ENCODE measurements at places on chromosomes 3 and 15.
A peak's percentile ranks its signal among the peaks of the same experiment; 100 is the strongest.

- DNase-seq = no peak
Measured at GRCh38 chr3:178189854-178190253, 346.4 kb upstream of the KCNMB2 start.

DNA sequence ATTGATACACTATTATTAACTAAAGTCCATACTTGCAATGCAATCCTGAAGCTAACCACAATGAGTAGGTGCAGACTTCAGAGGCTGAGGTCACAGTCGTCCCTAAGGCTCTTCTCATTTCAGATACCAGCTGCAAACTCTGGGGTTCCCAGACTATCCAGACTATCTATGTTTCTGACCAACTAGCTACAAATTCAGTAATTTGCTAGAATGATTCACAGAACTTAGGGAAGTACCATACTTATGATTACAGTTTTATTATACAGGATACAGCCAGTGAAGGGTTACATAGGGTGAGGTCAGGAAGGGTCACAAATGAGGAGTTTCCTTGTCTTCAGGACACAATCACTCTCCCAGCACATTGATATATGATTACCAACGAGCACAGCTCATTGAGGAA, 36.5 kb downstream of the PPM1L start:
- DNase-seq = no peak

DNA sequence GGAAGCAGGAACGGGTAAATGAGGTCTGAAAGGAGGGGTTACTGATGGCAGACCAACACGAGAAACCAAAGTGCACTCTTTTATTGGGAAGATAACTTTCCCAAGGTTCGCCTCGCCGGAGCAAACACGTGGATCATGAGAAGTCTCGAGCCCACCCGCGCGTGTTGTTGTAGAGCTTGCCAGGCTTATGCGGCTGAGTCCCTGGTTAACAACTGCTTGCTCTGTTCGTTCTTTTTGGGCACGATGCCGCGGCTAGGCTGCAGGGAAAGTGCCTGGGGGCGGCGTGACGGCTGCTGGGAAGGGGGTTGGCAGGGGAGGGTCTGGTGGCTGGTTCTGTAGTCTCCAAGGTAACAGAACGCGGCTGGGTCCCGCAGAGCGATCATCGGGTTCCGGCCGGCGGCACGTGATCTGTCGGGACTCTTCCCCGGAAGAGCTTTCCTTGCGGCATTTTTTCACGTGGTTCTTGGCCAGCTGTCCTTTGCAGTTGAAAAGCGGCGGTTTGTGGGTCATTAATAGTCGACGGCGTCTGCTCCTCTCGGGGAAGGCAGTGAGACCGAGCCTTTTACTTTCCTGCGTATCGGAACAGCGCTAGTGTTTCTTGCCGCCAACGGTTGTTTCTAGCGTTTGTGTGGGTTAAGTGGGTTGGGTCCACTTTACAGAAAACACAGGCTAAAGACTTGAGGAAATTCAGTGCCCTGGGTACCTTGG, 1.5 kb downstream of the MGA start:
- DNase-seq = peak; percentile 80

DNA sequence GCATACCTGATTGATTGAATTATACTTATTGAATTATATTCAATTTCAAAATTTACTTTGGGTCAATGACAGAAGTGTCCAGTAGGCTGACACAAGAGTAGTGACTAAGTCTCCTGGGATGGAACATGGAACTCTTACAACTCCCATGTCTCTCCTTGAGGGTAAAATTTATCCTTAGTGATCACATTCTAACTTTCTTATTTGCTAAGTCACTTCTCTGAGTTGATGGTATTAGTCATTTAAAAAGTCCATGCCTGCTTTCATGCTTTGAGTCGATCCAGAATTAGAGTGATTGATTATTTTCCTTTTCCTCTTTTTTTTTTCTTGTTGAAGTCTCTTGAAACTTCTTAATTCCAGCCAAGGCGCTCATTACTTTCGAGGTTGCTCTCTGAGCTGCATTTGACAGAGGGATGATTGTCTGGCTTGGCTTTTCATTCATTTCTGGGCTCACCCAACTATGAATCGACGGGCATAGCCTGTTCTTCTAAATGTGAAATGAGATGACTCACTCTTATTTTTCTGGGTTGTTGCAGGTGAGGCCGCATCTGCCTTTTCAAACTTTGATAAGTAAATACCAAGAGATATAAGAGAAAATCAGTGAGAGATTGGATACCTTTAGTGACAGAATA, 34.9 kb downstream of the LRRC3B start:
- DNase-seq = no peak

GRCh38 chr3:187286467-187287059, 5.0 kb downstream of the MASP1 start:
- DNase-seq = no peak

DNA sequence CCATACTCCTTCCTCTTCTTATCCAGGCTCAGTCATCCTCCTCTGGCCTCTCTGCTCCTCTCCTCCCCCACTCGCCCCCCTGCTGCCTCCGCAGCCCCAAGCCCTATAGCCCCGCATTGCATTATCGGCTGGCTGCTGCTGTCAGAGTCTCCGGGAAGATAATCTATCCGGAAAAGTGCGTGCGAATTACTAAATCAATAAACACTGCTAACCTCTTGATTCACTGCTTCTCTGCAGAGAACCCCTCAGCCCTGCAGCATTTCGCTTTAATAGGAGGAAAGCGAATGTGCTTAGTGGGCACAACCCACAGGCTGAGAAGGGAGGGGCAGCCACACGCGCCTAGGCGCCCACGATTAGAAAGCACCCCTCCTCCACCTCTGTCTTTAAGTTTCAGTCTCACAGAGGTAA, 167.6 kb downstream of the ABHD5 start:
- DNase-seq = no peak

DNA sequence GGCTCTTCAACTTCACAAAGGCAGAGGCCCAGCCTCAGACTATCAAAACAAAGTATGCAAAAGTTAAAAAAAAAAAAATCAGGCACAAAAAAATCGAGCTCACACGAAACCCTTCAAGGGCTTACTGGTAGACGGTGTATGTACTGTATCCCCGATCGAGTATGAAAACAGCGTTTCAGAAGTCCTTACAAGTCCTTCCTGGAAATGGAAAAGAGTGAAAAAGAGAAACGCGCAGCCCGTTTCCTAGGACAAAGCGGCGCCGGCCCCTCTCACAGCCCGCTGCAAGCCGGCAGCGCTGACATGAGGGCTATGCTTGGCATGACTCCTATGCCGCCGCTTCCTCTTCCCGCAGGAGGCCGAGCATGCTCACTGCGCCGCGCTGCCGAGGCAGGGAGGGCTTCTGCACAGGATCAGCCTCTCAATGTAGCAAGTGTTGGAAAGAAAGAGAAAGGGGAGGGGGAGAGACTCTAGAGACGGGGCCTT, at the start of gene VGLL4:
Gene VGLL4, minus strand, starts transcription at position 311 of the 483 bp plus-strand sequence. CDS start 397 bp downstream, outside the sequence.
- DNase-seq = peak; percentile 94

GRCh38 chr15:91922646-91923547, 69.4 kb downstream of the SLCO3A1 start:
- no peak for DNase-seq

- DNase-seq = no peak
Measured at GRCh38 chr3:142656575-142656974, 60.4 kb downstream of the PLS1 start.

DNA sequence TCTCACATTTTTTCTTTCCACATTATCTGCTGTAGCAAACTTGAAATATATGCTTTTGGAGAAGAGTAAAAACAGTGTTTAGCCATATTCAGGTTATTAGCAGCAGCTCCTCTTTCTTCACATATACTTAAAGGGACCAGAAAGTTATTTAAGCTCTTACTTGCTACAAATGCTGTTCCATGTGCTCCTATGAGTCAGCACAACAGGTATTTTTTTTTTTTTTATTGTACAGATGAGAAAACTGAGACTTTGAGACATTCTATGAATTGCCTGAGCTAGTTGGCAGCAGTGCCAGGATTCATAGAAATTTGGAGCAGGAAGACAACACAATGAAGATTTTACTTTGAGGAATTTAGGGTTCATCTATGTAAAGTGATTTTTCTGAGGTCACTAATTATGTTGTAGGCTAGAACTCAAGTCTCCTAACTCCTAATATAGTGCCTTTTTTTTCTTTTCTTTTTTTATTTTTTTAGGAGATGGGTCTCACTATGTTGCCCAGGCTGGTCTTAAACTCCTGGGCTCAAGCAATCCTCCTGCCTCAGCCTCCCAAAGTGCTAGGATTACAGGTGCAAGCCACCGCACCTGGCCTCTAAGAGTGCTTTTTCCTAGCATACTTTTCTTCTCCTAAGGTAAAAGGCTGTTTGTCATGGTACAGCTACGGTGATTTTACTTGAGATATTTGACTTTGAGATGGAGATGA, 23.6 kb downstream of the SETD5 start:
- DNase-seq = no peak

DNA sequence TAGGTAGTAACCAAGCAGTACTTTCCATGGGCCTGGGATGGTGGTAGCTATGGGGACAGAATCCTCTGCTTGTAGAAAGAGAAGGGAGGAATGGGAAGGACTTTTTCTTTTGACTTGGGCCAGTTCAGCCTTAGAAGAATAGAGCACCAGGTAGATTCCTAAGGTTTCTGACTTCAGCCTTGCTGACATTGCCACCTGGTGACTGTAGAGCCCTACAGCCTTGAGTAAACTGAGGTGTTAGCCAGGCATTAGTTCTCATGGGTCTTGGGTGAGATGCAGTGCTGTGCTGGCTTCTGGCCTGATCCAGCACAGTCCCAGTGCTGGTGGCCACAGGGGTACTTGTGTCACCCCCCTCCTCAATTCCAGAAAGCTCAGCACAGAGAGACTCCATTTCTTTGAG, 171.1 kb downstream of the ZBBX start:
- no peak for DNase-seq

DNA sequence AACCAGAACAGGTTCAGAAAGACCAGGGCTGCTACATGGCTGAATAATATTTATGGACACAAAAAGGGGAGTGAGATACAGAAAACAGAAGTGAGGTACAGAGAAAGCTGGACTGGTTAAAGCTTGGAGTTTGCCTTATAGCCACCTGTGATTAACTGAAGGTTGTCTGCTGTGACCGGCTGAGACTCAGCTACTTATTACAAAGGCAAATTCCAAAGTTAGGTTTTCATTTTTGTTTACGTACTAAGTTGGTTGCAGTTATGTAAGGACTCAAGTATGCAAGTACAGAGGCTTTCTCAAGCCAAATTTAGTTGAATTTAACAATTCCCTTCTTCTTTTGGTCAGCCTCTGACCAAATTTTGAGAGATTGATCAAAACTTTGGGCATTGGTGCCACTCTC, 264.6 kb downstream of the THSD4 start:
- no peak for DNase-seq

DNA sequence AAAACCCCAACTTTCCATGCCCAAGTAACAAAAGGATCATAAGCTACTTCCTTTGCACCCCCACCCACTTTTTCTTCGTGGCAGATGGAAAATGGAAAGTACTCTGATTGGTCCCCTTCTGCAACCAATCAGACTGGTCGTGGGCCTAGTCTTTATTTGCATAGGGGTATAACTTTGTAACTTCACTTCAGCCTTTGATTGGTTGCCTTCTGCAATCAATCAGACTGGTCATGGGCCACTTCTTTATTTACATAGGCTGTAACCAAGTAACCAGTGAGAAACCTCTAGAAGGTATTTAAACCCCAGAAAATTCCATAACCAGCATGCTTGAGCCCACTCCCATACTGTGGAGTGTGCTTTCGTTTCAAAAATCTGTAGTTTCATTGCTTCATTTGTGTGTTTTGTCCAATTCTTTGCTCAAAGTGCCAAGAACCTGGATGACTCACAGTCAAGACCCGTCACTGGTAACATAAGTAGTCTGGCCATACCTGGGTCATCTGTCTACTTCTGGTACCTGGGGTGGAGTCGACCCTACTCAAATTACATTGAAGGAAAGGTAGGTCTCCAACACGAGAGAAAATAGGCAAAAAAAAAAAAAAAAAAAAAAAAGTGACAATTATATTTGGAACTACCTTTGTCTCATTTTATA, 41.9 kb downstream of the CMTM8 start:
- no peak for DNase-seq

DNA sequence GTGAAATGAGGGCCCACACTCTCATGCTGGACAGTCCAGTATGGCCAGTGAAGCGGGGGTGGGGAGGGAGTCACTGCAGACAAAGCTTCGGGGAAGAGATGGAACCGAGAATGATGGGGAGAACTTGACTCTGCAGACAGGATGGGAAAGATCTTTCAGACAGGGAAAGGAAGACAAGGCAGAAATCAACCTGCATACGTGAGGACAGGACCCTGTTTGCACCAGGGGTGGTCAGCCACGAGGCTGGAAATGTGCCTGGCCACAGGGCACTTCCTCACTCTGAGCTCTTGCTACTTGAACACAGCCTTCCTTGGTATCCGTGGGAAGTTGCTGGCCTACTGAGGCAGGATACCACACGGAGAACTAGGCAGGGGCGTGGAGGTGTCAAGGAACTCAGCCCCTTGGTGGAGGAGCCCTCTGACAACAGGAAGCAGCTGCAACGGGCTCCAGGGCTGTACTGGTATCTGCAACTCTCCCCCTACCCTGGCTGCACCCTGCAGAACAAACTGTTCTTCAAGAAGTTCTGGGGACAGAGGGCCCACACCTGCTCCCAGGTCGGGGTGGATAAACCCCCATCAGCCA, 9.3 kb upstream of the SRP14 start:
- no peak for DNase-seq

DNA sequence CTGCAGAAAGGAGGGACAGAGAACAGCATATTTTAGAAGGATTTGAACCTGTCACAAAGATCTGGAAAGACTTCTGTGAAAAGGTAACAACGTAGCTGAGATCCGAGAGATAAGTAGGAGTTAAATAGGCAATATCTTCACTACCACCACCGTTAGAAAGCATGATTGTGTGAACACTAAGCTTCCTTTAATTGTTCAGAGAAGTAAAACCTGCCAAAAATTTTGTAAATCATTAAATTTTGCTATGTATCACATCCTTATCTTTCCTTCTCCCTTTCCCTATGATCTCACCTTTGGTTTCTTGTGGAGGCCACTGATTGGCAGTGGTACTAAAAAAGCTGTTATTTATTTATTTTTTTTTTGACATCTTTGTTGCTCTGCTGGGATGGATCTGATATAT, 346.9 kb downstream of the NLGN1 start:
- DNase-seq = no peak

DNA sequence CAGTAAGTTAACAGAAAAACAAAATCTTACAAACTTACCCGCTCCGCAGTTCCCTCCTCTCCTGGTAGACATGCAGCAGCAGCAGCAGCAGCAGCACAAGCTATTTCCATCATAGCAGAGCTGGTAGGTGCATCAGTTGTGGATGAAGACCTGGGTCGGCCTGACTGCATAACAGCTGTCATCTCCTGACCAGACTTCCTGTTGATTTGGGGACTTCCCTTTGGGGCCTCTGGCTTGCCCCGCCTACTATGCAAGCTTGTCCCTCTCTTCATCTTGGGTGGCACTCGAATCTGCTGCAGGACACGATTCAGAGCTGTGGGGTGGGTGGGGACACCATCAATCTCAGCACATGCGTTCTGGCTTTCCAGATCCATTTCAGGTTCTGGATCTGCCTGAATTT, 65.7 kb downstream of the TMCC1 start:
- DNase-seq = no peak

DNA sequence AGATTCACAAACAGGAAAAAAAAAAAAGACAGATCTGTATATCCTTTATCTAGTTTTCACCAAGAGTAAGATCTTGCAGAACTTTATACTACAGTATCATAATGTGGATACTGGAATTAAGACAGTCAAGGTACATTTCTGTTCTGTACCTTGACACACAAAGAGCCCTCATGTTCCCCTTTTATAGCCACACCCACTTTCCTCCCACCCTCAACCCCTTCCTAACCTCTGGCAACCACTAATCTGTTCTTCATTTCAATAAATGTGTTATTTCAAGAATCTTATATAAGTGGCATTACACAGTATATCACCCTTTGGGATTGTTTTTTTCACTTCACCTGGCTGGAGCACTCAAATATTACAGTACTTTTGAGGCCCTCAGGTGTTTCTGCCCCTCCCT, 3.6 kb upstream of the RAB6B start:
- no peak for DNase-seq

All from left cardiac atrium (tissue), 4 donors.